ENCODE measurements at places on chromosomes 3 and 15. TPM values are rescaled to one million over a fixed set of nuclear protein-coding genes. Genes with fewer than 3 reads are reported as not detected.

GRCh38 chr3:26714485-26714884 lies 91.9 kb downstream of the LRRC3B start:
- no peak for DNase-seq

DNA sequence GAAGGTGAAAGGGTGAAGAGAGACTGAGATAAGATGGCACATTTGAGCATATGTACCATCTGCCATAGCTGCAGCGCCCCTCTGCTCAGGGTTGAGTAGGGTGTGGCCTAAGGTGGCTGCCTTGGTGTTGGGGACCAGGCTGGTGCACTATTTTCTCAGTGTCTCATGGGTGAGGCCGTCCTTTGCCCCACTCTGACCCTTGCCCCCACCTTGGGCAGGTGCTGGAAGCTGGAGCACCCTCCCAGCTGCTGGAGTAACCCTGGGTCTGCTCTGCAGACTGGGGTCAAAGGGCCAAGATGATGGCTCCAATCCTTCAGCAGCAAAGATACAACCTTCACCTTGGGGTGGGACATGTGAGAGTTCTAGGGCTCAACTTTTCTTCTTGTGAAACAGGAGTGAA lies 69.2 kb downstream of the DAPK2 start:
- DNase-seq, result no peak

- no peak for DNase-seq
Measured at GRCh38 chr15:31752065-31752762, 278.1 kb upstream of the CHRNA7 start.

TYRO3 gene
- 9.0 TPM for total RNA-seq

GRCh38 chr3:154844863-154845262 lies 235.3 kb upstream of the MME start:
- DNase-seq, result no peak

- DNase-seq, result no peak
Measured at GRCh38 chr3:177705976-177706823, 508.9 kb upstream of the TBL1XR1 start.

CEP152 gene
- total RNA-seq, result 3.5 TPM

DNA sequence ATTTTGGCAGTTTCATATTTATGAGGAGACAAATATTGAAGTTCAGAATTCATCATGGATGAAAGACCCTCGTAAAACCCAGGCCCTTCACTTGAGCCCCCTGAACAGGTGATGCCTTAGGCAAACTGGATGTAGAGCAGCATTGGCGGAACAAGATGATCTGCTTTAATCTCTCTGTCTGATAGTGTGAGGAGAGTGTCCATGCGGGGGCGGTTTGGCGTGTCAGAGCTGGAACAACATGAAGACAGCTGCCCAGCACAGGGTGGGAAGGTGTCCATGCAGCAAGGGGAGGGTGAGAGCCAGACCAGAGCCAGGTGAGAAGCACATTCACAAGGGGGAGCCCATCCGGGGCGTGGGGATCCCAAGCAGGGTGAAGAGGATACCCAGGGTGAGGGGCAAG lies 31.8 kb upstream of the ANP32A start:
- DNase-seq, result no peak

CFAP91 gene
- total RNA-seq, result 7.0 TPM

GRCh38 chr3:184880276-184881019 lies 68.5 kb downstream of the VPS8 start:
- DNase-seq, result no peak

PIGBOS1 gene
- total RNA-seq, result 22.0 TPM

MYEF2 gene
- 5.9 TPM for total RNA-seq

STRA6 gene
- 3.1 TPM for total RNA-seq

RETNLB gene
- not detected for total RNA-seq

COL6A5 gene
- total RNA-seq, result 0.11 TPM

DNA sequence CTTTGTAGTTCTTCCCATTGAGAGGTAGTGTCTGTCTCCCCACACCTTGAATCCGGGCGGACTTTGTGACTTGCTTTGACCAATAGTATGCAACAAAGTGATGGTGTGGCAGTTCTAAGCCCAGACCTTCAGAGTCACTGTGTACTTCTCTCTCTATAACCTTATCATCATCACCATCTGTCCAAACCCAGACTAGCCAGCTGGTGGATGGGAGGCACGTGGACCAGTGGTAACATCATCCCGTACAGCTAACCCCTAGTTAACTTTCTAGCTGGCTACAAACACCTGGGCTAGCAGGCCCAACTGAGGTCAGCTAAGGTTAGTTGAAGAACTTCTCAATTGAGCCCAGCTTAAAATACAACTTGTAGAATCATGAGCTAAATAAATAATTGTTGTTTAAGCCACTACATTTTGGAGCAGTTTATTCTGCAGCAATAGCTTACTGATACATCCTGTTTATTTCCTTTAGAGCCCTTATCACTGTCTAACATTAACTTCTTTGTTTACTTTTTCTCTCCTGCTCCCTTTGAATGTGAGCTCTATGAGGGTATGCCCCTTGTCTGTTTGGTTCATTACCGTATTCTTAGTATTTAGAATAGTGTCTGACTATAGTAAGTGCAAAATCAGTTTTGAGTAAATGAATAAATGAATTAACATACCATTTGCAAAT lies 11.5 kb upstream of the CCR9 start:
- no peak for DNase-seq

DNA sequence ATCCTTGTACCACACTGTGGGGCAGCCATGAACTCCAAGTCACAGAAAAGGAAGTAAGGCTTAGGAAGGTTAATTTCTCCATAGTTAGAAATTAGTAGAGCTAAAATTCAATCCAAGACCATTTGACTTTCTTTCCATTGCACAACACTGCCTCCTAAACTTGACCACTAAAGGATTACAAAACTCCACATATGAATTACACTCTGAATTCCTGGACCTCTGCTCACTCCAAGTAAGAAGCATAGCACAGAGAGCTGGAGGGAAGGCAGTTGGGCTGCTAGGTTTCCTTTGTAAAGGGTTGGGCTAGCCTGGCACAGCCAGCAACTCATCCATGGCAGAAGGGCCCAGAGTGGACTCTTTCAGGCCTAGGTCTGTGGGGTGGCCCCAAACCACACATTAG lies 134.4 kb downstream of the MYLK start:
- DNase-seq, result no peak

DNA sequence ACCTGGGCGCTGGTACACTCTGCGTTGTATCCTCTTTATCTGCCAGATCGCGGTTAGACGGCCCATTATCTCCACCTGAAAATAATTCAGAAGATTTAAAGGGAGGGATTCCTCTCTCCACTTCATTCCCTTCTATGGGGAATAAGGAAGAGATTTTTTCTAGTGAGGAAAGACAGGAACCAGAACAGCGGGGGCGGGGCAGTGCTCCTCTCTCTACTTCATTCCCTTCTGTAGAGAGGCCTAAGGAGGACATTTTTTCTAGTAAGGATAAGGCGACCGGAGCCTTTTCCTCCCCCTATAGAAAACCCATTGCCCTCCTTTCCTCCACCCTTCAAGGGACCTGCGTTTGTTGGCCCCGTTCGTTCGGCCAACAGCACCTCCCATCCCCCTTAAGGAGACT lies 8.3 kb upstream of the LIPH start:
- DNase-seq, result no peak

DNA sequence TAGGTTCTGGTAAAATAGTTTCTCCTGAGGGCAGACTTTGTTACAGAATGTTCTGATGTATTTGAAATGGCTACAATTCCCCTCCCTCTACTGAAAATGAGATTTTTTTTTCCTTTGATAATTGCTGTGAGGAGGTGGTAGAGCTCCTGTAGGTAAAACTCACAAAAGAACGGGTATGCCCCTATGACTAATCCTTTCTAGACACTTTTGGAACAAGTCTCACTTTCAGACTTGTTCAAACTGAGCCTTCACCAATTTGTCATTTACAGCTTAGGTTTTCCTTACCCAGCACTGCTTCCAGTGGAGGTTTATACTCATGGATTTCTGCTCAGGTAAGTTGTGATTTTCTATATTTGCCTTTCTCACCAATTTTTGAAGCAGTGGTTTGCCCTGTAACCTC lies 115.6 kb downstream of the NLGN1 start:
- no peak for DNase-seq

DNA sequence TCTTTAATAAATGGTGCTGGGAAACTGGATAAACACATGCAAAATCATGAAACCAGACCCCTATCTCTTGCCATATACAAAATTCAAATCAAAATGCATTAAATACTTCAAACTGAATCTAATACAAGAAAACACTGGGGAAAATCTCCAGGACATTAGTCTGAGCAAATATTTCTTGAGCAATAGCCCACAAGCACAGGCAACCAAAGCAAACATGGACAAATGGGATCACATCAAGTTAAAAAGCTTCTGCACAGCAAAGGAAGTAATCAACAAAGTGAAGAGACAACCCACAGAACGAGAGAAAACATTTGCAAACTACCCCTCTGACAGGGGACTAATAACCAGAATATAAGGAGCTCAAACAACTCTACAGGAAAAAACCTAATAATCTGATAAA lies 6.3 kb downstream of the ANKRD28 start:
- DNase-seq, result no peak

DNA sequence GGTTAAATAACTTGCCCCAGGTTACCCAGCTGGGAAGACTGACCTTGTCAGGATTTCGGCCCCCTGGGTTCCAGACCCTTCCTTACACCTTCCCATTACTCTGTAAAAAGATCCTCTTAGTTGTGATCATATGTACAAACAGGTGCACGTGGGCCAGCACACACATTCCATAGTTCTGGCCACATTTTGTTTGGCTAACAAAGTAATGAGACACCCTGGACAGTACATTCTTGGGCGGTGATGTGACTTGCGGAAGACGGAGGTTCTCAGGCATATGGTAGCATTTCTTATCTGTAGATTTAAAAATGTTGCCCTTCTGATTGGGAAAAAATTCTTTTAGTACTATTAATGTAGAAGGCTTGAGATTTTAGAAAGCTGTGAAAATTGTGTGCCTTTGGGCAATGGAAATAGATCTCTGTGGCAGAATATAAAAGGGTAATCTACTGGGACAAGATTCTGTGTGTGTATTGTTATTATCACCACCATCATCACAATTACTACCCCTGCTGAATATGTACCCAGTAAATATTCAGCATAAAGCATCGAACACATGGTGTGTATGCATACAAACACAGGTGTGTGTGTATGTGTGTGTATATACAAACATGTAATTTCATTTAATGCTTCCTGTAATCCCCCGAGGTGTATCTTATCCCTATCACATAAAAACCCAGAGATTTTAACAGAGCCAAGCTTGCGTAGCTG lies 205.4 kb upstream of the UBE2E1 start:
- DNase-seq, result no peak

AADACL2 gene
- total RNA-seq, result not detected

DNA sequence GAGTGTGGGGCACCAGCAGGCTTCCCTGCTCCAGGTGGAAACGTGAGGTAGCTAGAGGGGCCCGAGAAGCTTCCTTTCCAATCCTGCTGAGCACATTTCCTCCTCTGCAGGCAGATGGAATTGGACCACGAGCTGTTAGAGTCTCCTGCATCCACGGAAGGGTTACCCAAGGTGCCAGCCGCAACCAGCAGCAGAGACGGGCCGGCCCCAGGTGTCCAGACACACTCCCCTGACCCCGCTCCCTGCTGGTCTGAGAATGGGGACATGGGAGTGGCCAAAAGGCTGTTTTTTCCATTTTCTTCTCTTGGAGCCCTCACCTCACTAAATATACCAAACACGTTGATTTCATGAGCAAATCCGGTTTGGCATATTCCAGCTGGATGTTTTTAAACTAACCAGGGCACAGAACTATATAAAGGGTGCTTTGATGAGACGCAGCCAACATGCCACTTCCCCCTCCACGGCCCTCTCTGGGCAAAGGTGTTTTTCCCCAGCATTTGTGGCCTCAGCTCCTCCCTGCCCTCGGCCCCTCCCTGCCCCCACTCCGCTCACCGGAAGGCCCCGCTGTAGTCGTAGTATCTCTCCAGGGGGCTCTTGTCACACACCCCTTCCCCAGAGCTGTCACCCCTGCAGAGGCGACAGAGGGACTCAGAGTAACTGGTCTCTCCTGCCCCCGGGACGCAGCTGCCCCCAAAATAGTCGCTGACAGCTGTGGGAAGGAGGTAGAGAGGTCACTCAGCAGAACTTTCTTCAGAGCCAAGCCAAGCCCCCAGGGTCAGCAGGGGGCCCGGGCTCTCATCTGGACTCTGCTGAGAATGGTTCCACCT lies 7.0 kb downstream of the MELTF start:
- no peak for DNase-seq

PLAAT1 gene
- 8.6 TPM for total RNA-seq

GLDN gene
- 18.9 TPM for total RNA-seq

GRCh38 chr15:33068511-33068990 lies 126.0 kb downstream of the FMN1 start:
- no peak for DNase-seq

GRCh38 chr3:126765187-126766069 lies 61.4 kb downstream of the CHCHD6 start:
- DNase-seq, result no peak

DNA sequence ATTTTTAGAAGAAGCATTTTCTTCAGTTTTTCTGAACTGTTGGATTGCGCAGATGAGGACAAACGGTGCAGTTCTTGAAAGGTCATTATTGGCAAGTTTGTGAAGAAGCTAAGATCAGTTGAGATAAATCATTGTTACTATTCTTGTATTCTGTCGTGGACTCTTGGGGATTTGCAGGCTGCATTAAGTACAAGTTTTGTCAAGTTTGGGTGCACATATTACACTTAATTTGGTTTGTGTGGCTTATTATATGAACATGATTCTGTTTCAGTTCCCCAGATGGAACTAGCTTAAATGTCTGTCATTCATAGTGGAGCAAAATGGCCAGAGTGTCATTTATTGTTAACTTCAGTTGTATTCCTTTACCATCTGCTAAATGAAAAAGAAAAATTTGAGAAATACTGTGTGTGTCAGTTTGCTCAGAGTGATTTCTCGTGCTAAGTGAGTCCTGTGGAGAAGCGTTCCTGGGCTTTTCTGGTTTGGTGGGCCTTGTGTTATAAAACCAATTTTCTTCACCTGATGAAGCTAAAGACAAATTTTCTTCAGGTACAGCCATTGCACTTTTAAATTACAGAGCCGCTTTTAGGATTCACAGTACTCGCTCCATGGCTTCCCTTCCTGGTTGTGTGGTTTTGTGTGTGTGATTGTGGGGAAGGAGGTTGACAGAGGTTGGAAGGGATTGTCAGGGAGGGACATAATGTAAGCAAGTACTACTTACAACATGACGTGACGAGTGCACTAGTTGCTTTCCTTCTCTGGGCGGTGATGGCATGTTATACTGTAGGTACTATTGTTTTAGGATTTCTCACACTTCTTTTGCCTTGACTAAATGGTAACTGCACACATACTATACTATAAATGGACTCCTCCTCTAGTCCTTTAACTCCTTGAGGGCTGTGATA lies 1.7 kb downstream of the AKAP13 start:
- DNase-seq, result no peak

GRCh38 chr15:65423976-65424679 lies 1.4 kb upstream of the IGDCC4 start:
- no peak for DNase-seq

All from adrenal gland (tissue), 19 donors.